Stimulated activated CD4-positive, alpha-beta T cell treated with anti-CD3 and anti-CD28 coated beads, Interleukin-2, amount 100 ng/mL, for 48 hours (primary cell): ENCODE measurements at places on chromosomes 16 and 17.

- DNase-seq = no peak
Measured at GRCh38 chr17:29620271-29620670, 2.4 kb downstream of the CORO6 start.

DNA sequence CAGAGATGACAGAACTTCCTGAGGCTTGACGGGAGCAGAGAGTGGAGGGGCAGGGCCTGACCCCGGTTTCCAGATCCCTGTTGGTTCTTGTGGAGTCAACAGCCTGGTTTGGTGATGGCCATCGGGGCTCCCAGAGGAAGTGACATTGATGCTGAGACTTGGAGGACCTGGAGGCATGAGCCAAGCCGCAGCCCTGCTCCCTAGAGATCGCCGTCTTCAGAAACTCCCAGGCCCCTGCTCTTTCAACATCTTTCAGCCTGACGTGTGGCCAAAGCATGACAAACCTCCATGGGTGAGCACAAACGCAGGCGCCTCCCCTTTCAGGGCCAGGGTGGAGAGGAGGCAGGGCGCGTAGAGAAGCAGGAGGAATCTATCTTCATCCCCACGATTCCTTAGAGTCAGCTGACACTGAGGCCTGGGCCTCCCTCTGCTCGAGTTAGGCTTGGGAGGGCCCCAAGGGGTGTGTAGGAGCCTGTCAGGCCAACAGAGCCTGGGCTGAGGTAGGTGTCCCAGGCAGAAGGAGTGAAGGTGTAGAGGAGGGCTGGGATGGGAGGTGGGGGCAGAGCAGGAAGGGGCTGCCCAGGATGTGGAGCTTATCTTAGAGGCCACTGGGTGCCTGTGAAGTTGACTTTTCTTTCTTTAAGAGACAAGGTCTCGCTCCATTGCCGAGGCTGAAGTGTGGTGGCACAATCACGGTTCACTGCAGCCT, 56.1 kb upstream of the MED9 start:
- no peak for DNase-seq

GRCh38 chr17:55342800-55343585, 78.2 kb downstream of the HLF start:
- no peak for DNase-seq

DNA sequence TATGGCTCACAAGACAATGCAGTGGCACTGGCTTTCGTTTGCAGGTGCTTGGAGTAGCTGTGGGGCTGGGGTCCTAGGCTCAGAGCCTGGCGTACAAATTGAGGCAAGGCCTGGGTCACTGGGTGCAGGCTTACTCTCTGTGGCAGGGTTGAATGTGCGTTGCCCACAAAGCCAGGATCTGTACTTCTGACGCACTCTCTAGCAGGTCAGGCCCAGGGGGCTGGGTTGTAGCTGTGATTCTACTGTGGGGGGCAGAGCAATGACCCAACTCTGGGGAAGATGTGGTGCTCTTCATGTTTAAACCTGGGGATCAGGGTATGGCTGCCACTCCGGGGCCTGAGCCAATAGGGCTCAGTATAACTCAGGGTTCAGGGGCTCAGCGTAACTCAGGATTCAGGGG, 6.4 kb upstream of the PRSS21 start:
- no peak for DNase-seq

DNA sequence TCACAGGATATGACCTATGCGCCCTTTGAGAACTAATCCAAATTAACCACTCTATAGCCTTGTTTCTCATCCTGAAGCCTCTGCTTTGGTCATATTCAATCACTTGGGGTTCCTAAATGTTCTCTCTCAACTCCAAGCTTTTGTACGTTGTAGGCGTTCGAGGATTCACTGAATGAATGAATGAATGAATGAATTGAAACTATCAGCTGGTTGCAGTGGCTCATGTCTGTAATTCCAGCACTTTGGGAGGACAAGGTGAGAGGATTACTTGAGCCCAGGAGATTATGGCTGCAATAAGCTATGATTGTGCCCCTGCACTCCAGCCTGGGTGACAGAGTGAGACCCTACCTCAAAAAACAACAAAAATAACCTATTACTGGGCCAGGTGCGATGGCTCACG, 5.9 kb upstream of the SUMO2 start:
- DNase-seq = no peak

DNA sequence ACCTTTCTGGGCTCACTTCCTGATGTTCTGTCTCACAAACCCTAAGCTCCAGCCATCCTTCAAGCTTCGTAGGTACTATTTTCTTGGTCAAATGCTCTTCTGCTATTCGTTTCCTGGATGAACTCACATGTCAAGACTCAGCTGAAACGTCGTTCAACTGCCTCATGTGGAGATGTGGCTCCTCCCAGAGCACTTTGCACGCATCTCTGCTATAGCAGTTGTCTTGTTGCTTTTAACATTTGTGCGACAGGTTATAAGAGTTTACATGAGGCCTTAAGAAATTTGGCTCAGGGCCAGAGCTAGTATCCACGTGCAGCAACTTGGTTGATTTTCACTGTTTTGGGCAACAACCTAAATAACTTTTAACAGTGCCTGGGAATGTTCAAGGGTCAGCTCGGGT, 2.8 kb upstream of the KRT40 start:
- no peak for DNase-seq

DNA sequence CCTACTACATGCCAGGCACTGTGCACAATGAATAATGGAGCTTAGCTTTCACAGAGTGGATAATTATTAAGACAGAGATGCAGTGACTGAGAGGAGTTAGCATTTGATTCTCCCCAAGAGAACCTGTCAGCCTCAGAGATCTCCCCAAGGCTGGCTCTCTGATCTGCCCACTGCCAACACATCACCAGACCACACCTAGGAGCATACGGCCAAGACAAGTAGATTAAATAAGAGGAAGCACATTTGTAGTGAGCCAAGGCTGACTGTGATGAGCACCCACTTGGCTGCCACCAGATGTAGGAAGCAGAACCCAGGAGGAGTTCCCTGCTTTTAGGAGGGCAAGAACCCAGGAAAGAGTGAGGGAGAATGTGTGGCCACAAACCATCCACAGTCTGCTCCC, 130.1 kb downstream of the SPACA3 start:
- DNase-seq = no peak

- DNase-seq = no peak
Measured at GRCh38 chr17:11730747-11731146, 132.5 kb downstream of the DNAH9 start.

- no peak for DNase-seq
Measured at GRCh38 chr16:20181416-20181815, 107.7 kb upstream of the GPR139 start.

- no peak for DNase-seq
Measured at GRCh38 chr17:59338498-59338897, 7.0 kb downstream of the YPEL2 start.

DNA sequence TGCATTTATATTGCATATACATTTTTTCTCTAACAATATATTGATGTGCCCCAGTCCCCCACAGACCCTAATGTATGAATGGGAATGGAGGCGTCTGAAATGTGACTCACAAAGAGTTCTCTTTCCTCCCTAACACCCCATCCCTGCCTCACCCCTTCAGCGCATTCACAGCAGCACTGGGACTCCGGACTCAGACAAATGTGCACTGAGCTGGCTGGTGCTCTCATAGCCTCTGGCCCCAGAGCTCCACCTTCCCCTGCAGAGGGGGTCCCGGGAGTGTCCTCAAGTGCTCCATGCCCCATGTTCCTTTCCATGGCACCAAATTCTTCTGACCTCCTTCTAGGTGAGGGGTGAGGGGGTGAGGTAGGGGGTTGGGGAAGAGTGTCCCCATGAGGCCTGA, 20.6 kb downstream of the NPTX1 start:
- no peak for DNase-seq

DNA sequence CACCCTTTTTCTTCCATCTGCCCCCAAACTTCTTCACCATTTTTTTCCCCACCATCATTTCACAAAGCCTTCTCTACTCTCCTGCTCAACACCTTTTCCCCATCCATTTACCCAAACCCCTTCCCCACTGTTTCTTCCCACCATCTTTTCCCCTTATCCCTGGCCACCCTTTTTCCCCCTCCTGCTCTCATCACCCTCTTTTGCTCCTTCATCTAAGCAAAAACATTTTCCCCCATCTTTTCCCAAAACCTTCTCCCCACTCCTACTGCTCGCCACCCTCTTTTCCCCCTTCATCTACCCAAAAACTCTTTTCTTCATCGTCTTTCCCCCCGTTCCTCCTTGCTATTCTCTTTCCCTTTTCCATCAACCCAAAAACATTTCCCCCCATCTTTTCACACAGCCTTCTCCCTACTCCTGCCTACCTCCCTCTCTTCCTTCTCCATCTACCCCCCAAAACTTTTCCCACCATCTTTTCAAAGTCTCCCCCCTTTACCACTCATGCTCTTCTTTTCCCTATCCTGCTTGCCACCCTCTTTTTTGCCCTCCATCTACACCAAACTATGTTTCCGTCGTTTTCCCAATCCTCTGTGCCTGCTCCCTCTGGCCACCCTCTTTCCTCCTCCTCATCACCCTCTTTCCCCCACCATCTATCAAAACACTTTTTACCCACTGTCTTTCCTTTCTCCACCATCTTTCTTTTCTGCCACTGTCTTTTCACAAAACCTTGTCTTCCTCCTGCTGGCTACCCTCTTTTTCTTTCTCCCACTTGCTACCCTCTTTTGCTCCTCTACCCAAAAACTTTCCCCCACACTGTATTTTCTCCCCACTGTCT, 205.8 kb upstream of the WSB1 start:
- DNase-seq = no peak

DNA sequence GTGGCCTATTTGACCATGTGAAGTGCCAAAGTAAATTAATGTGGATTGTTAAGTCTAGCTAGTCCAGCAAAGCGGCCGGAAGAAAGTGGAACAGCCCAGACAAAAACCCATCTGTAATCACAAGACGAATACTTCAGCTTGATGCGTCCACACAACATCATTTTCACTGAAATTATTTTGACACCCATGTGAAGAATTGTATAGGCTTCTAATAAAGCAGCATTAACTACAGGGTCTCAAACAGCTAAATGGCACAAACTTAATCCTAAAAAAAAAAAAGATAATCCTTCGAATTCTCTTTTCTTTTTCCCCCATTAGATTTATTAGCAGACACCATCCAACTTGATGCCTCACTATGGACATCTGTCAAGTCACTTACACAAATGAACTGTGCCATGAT, 73.8 kb downstream of the TOX3 start:
- no peak for DNase-seq

GRCh38 chr16:88810166-88810911, 1.4 kb downstream of the APRT start:
- DNase-seq = no peak

- DNase-seq = peak; percentile 60
Measured at GRCh38 chr16:27374804-27375425, 27.1 kb upstream of the IL21R start.

GRCh38 chr17:37551788-37552187, 57.4 kb downstream of the SYNRG start:
- no peak for DNase-seq

DNA sequence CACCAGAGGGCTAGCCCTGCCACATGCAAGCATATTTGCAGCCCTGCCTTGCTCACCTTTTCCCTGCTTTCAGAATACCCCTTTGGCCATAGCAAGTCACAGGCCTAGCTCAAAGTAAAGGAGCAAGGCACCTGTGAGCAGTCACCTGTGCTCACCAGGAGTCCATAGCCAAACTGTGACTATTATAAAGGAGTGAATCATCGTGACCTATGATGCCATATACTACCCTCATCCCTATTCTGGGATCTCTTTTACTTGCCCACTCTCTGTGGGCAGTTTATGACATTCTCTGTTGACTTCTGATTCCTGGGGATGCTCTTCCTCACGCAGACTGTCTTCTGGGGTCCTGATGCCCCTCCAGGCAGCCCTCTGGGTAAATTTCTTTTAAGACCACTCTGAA, 200.5 kb upstream of the NLRP1 start:
- DNase-seq = no peak

DNA sequence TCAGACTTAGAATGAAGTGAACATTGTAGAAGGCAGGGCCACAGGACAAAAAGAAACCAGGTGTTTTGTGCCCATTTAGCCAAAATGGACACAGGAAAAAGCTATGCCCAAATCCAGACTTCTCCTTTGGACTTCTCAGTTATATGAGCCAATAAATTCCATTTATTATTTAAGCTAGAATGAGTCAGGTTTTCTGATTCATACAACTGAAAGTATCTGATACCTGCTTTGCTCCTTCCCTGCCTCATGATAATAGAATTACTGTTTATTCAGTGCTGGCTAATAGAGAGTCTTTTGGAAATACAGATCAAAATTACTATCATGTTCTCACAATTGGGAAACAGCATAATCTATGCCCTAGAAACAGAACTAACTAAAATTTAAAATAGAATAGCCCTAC, 8.7 kb upstream of the CPD start:
- DNase-seq = no peak

DNA sequence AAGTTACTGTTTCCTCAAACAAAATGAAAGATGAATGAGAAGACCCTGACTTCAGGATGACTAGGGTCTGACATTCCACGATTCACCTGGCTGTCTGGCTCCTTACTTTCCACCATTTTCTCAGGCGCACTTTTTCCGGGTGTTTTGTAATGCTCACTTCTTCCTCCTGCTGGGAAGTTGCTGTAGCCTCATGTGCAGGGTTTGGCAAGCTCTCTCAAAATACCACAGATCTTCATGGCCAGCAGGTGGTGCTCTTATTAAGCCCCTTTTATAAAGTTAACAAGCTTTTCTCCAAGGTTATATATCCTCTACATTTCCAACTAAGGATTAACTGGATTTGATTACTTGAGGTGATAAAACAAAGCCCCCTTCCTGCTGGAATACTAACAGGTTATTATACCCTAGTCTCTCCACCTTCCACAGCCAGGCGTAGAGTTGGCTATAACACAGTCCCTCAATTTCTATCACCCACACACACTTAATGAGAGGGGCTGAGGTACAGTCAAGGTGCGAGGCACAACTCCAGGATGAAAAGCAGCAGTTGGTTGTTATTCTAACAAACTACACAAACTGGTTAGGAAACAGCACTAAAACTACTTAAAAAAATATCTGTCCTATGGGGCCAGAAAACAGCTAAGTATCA, 45.4 kb downstream of the STH start:
- peak; percentile 48 for DNase-seq

- no peak for DNase-seq
Measured at GRCh38 chr17:58432806-58433573, 15.7 kb upstream of the RNF43 start.

DNA sequence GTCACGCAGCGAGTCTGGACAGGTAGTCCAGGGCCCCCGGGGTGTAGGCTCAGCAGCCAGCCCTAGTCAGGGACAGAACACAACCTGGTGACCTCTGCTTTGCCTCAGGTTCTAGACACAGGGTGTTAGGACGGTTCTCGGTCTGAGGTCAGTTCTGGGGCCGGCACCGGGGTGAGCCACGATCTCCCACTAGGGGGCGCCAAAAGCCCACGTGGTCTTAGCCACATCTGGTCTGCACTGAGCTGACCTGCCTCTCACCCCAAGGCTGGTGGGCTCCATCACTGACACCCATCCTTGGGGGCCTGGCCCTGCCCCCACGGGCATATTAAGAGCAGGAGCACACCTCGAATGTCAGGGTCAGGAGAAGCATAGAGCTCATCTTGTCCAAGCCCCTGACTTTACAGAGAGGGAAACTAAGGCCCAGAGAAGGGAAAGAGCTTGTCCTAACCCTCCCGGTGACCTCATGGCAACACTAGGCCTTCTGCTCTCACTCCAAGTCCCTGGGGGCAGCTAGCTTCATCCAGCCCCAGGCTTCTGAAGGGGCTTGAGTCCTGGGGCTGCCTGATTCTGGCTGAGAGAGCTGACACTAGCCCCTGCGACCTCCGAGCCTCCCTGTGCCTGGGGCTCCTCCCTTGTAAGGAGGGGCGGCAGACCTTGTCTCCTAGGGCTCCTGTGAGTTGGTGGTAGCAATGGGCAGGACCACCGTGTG, 9.0 kb downstream of the SLC5A10 start:
- peak; percentile 89 for DNase-seq
